ENCODE measurements at places on chromosomes 13 and 19.

GRCh38 chr13:95660981-95661581 is 15.9 kb upstream of the DNAJC3 start:
- no peak for DNase-seq

GRCh38 chr13:29688193-29688592 is 92.7 kb upstream of the SLC7A1 start:
- no peak for DNase-seq

GRCh38 chr19:58154287-58154678 is 3.7 kb upstream of the ZNF329 start:
- no peak for DNase-seq

- DNase-seq, result no peak
These were observed 205.8 kb downstream of the LMO7 start for GRCh38 chr13:75841905-75842304.

DNA sequence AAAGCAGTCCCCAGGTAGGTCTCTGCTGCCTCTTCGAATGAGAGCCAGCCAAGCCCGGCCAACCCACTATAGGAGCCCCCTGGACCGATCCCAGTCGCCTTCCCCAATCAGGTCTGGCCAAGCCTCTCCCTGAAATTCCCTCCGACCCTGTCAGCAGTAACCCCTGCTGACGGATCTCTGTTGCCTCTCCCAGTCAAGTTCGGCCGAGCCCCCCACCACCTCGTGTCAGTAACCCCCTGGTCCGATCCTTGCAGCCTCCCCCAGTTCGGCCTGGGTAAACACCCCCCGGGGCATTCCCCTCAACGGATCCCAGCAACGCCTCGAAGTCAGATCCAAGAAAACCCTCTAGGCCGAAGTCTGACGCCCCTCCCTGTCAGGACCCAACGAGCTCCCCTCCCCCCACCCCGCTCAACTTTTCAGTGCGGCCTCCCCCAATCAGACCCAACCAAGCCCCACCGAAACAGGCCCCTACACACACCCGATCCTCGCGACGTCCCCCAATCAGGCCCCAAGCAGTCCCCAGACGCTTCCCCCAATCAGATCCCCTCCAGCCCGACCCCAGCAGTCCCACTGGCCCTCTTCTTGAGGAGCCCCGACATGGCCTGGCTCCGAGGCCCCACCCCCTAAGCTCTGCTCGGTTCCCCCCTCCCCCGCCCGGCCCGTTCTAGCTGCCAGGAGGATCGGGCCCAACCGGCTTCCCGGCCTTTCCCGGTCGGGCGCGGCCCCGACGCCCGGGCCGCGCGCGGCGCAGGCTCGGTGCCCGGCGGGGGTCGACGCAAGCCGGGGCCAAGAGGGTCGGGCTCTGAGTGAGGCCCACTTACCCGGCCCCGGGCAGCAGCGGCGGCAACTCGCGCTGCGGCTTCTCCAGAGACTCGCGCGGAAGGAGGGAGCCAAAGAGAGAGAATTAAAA is 1.8 kb downstream of the TNPO2 start:
- DNase-seq, result no peak

Measured in cardiac septum (tissue), 1 donor.